ENCODE measurements at places on chromosomes 11 and 22.

- DNase-seq, result no peak
These were observed 815 bp upstream of the SMIM38 start for GRCh38 chr11:69154938-69155301.

DNA sequence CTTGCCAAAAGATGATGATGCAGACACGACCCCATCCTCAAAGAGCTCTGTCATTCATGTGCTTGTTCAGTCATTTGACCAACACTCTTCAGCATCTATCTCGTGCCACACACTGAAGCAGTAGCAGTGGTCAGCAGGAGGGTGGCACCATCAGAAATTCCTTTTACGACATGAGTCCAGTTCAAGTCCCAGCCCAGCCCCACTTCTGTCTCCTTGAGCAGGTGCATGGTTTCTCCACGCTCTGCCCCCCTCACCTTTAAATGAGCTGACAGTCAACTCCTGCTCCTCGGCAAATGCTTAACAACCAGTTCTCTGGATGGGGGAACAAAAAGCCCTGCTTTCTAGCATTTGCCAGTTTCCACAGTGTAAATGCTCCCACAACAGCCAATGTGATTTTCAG is 60.9 kb downstream of the SYN3 start:
- no peak for DNase-seq

DNA sequence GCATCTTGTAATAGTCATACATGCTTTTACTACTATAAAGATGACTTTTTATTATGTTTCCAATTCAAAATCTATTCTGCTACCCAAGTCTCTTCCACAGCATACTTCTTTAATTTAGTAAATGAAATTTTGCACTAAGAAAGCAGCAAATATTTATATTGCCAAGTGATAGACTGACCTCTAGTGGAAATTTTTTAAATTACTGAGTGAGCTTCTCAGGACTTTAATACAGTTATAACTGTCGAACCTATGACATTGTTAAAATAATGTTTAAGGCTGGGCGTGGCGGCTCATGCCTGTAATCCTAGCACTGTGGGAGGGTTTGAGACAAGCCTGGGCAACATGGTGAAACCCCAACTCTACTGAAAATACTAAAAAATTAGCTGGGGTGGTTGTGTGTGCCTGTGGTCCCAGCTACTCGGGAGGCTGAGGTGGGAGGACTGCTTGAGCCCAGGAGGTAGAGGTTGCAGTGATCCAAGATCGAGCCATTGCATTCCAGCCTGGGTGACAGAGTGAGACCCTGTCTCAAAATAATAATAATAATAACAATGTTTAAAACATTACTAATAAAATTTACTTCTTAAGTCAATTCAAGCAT is 27.3 kb downstream of the STK33 start:
- DNase-seq, result no peak

DNA sequence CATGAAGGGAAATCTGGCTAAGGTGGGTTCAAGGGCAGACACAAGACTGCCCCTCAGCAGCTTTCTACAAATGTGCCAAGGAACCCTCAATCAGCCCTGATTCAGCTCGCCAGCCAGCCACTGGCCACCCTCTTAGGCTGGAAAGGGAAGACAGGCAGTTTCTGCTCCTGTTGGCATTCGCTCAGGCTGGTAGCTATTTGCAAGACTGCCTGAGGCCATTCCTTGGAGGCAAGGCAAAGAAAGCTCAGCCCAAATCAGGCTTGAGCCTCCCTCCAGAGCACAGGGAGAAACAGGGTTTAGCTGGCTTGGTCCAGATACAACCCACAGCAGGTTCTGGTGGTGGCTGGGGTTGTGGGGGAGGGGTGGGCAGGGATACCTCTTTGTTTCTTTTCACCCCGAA is 19.2 kb downstream of the TP53I11 start:
- no peak for DNase-seq

GRCh38 chr22:43313890-43314474 is 29.2 kb downstream of the SCUBE1 start:
- no peak for DNase-seq

DNA sequence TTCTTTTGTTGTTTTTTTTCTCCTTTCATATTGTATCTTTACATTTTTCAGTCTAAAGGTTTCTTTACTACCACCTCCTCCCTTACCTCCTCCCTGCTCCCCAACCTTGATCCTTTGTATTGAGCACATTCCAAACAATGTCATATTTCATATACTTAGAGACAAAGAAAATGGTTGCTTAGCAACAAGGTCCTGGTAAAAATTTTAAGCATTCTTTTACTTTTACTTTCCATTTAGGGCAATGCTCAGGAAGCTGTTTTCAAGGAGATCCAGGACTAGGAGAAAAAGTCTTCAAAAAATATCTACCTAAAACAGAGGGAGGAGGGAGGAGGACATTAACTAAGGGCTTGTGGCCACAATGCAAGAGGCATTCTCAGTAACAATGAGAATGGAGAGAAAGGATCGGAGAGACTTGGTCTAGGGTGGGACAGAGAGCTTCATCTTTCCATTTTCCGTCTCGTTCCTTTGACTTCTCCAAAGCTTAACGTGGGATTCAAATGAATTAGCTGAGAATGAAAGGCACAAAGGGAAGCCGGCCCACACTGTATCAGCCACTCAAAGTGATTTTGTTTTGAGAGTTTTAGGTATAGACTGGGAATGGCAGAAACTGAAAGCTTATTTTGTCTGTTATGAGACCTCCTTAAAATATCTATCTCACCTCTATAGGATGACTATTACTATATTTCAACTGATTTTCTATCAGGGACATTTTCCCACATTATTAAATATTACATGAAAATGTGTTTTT is 455.7 kb downstream of the RAB38 start:
- no peak for DNase-seq

DNA sequence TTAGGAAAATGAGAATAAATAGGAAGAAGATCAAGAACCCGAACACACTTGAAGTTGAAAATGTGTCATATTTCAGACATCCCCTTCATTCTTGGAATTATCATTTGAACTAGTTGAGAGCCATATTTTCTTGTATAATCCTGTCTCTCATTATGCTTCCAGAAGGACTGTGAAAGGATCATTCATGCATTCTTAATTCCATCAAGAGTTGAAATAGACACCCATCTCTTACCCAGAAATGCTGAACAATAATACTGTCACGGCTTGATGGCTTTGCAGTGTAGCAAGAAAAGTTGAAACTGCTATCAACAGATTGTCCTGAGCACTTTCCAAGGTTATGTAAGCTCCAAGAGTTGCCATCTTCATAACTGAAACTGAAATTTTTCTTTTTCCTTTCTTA is 79.7 kb downstream of the ARHGAP42 start:
- no peak for DNase-seq

DNA sequence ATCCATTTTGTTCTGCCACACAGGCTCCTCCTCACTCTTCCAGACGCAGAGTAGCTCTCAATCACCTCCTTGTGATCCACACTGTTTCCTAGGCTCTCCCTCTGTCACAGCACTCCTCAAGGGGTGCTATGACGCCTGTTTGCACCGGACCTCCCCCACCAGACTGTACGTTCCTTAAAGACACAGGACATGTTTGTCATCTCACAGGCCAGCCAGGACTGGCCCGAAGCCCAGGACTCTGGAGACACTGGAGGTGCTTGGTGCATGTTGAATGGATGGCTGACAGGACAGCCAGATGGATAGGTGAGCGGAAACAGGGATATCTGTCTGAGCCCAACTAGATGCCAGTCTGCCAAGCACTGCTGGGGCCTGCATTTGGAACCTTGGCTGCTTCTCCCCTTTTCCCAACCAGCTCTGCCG is 13.6 kb downstream of the PLA2G6 start:
- DNase-seq, result no peak

DNA sequence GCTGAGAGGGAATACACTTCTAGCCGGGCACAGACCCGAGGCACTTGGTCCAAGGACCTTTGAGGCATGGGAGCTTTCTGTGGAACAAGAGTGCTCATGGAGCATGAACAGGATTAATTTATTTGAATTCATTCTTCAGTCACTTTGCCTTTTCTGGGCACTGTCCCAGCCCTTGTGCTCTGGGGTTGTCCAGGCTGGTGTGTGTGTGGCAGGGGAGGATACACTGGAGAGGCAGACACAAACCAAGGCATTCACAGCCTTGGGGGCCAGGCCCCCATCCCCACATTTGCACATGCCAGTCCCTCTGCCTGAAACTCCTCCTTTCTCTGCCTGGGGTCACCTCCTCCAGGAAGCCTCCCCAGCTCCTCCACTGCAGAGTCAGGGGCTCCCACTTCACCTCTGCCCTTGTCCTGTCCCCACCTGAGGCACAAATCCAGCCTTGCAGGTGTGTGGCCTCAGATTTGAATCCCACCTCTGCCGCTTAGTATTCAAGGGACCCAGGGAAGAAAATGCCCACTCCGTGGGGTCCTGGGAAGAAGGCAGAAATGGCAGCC is 55.5 kb downstream of the MYO7A start:
- no peak for DNase-seq

DNA sequence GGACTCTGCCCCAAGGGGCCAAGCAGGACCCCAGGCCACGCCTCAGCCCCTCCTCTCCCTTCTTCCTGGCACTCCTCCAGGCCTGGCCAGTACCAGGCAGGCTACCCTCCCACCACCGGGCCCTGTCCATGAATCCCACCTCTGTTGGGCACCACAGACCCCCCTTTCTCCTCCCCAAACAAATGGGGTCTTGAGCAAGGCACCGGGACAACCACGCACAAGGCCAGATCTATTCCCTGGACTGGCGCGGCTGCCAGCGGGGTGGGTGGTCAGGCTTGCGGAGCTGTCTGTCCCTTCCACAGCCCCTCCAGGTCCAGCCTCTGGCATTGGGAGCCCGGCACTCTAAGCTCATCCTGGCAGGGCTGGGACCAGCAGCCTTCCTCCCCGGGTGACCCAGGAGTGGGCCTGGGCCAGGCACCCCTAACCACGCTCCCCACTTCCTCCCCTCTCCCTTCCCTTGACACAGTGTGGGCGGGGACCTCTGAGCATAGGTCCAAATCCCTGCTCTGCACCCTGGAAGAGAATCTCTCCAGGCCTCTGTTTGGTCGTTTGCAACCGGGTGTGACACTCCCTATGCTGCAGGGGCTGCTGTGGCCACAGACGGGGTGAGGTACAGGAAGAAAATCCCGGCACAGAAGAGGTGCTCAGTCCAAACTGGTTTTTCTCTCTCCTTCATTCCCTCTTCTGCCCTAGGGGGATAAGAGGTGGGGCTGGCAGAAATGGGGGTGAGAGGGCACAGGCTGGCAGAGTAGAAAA is 14.6 kb downstream of the ELFN2 start:
- DNase-seq, result no peak

DNA sequence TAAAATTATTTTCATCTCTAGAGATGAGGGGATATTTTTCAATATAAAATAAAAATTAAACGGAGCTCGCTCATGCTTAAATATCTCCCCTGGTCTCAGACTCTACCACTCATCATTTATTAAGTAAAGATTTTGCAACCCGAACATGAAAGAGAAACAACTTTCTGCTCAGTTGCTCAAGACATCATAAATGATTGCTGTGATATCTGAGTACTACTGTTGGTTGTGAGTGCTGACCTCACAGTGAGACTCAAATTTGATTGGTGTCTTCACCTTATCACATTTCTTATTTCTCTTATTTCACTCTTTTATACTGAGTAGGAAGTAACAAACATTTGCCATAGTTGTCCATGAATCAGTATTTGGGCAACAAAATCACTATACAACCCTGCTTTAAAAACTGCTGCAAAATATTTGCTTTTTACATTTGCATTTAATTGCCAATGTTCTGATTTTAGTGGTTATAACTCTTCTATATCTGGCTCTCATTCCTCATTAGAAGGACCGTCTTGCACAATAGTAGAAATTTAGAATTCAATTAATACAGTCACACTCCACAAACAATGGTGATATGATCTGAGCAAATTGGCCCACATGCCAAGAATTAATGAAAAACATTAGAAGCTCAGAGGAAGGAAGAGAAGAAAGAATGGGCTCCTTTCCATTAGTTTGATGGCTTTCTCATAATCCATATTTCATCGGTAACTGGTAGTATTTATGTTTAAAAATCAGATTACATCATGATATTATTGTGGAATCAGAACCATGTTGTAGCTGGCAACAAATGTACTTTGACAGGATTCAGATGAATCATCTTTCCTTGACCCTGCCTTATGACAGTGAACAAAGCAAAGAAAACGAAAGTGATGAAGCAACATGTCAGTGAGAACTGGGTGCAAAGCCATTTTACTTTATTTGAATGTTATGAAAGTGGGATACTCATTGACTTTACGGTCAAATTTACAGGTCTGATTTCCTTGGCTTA is 973.6 kb upstream of the TENM4 start:
- DNase-seq, result no peak

DNA sequence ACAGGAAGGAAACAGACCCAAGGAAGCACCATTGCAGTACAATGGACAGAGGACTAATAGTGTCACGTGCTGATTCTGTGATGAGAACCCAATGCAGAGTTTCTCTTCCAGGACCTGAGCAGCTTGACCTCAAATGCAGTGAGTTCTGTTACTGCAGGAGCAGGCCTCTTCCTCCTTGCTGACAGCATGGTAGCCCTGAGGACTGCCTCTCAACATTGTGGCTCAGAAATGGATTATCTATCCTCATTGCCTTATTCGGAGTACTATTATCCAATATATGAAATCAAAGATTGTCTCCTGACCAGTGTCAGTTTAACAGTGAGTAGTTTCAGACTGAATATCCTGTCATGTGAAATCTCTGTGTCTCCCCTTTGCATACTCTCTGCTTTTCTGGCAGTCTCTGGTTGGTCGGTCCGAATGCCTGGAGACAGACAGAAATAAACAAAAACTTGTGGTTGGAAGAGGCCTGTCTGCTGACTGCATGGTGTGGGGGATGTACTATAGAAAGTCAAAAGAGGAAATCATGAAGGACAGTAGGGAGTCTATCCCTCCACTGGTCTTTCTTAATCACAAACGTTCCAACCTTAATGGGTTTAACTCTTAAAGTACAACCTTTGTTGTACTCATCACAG is 6.9 kb upstream of the MS4A14 start:
- no peak for DNase-seq

GRCh38 chr22:45584121-45584570 is 81.5 kb downstream of the FBLN1 start:
- no peak for DNase-seq

GRCh38 chr22:27982106-27982505 is 63.0 kb upstream of the PITPNB start:
- DNase-seq, result no peak

DNA sequence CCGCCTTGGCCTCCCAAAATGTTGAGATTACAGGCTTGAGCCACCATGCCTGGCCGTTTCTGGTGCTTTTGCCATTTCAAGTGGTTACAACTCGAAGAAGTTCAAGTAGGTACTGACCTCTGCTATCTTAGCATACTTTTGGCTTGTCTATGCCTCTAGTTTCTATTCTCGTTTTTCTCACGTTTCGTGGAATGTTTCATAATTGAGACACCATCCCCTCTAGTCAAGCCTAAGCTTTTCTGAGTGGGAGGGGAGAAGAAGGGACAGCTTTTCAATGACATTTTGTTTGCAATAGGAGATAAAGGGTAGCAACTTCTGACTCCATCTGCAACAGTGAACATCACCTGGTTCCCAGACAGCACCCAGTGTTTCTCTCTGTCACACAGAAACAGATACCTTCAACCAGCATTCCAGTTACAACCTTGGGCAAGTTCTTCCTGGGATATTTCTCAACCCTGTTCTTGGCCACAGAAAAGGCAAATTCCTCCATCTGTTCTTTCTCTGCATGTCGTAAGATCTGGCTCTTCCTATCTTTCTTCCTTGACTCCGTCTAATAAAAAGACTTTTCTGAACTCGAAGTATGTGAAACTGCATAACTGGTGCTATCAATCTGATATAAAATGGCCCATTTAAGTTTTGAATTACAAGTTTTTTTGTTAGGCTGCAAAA is 25.5 kb downstream of the DDI1 start:
- DNase-seq, result no peak

Measured in activated CD4-positive, alpha-beta T cell treated with anti-CD3 and anti-CD28 coated beads, Interleukin-2, amount 50 U/mL, for 4 hours (primary cell).